ENCODE measurements at places on chromosomes 4 and X.

DNA sequence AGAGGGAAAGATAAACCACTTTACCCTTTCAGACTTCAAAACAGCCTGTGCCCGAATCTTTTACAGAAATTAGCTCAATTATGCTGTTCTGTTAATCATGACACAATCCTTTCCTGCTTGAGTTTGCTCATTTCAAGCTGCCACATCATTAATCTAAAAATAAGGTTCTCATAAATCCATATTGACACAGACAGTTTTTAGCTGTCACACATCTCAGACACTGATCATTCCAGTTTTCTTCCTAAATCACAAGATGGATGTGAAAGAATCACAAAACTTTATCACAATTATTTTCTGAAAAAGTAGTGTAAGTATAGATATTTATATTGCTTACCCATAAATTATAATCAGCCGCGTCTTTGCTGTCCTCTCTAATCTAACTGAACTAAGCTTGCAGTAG is 27.9 kb upstream of the AMELX start:
- DNase-seq = no peak

- DNase-seq = no peak
Observed at GRCh38 chrX:28590396-28590795, 3.1 kb downstream of the IL1RAPL1 start.

- no peak for DNase-seq
Observed at GRCh38 chr4:118957722-118958445, 69.2 kb downstream of the SYNPO2 start.

GRCh38 chrX:105117621-105118020 is 102.9 kb downstream of the TEX13A start:
- no peak for DNase-seq

- peak; percentile 42 for DNase-seq
Observed at GRCh38 chr4:56979421-56980072, 851 bp downstream of the POLR2B start.

DNA sequence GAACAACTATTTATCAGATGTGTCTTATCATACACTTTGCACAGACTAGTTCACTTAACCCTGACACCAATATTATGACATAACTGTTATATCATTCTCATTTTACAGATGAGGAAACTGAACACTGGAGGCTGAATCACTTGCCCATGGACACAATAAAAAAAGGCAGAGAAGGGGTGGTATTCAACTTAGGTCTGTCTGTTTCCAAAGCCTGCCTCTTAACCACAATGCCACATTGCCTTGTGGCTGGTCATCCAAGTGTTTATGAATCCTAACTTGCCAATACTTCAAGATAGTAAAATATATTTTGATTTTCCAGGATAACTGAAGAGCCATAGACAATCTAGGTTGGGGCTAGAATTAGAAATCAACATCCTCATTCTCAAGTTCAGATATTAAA is 327.8 kb downstream of the NR3C2 start:
- no peak for DNase-seq

GRCh38 chr4:184401397-184402171 is 72.8 kb downstream of the IRF2 start:
- no peak for DNase-seq

- DNase-seq = no peak
Observed at GRCh38 chr4:137608085-137608484, 75.8 kb upstream of the PCDH18 start.

DNA sequence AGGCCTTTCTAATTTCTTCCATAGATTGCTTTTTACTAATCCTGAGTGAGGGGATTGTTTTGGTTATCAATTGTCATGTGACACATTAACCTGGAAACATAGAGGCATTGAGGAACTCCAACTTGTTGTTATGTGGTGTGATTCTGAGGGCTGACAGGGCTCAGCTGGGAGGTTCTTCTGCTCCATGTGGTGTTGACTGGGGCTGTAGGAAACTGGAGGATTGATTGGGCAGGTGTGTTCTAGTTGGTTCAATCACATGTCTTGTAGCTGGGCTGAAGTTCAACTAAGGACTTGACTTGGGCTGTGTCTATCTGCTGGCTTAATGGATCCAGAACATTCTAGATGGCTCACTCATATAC is 10.8 kb upstream of the CRLF2 start:
- no peak for DNase-seq

- DNase-seq = no peak
Observed at GRCh38 chrX:54178100-54178940, 4.7 kb downstream of the FAM120C start.

GRCh38 chrX:39018541-39018940 is 217.3 kb downstream of the MID1IP1 start:
- no peak for DNase-seq

DNA sequence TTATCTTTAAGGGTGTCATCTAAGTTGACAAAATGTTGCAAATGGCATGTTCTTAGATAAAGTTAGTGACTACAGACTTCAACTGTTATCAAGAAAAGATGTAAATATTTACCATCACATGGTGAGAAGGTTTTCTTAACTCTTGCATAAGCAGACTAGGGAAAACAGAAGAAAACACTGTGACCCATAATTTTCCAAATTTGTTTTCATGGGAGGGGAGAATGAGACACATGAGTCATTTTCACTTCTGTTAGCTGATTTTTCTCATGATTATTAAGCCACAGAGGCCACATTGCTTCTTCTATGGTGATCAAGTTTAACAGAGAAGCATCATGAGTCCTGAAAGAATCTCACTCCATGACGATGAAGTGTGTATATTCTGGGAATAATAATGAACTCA is 30.2 kb upstream of the SYTL5 start:
- no peak for DNase-seq

DNA sequence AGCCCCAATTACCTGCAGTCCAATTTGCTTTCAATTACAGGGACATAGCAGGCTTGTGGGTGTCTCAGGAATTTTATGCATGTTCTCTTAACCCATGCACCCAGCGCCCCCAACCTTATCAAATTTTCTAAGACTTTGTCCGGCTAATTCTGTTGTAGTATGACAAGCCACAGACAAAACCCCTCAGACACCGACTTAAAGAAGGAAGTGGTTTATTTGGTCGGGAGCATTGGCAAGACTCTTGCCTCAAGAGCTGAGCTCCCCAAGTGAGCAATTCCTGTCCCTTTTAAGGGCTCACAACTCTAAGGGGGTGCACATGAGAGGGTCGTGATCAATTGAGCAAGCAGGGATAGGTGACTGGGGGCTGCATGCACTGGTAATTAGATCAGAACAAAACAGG is 28.7 kb upstream of the IL9R start:
- no peak for DNase-seq

DNA sequence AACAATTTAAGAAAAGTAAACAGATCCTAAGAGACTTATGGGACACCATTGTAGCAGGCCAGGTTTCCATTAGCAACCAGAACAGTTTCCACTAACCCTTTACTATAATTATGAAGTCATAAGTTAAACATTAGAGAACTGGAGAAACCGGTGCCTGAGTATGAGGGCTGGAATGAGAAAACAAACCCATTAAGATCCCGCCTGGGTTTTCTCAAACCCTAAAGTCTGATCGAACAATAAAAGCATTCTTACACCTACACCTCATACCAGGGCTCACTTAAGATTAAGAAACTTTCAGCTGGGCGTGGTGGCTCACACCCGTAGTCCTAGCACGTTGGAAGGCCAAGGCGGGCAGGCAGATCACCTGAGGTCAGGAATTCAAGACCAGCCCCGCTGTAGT is 13.7 kb upstream of the DHX15 start:
- DNase-seq = no peak

DNA sequence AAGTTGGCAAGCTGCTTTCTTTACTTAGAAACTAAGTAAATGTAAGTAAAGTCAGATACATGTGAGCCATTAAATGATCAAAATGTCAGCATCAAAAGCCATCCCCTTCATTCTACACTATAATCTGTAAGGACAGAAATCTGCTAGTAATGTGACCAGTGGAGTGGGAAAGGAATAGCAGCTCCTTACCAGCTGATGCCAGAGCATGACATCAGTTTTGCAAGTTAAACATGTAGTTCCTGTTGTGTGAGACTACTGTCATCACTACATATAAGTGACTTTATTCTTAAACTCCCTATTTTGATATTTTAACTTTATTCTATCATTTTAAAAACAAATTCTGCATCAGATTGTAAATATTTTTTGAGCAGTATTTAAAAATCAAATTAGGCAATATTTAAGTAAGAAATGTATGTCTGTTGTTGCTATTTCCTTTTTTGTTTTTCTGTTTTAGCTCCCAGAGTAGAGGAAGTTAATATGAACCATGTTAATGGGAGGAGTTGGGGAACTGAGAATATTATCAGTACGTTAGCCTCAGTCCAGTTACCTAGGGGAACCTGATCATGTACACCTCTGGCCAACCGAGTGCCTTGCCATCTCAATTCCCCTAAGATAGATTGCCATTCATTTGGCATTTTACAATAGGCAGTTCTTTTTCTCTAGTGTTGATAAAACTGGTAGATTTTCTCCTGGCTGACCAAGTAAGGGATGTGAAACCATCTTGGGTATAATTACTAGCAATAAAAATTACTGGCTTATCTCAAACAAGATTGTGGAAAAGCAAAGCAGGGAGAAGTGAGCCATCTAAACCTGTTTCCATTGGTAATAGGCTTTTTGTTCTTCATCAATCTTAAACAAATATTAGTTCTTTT is 34.7 kb downstream of the CCNI start:
- DNase-seq = no peak

GRCh38 chr4:3483471-3483921 is 20.4 kb downstream of the DOK7 start:
- DNase-seq = no peak

GRCh38 chr4:122658818-122659295 is 38.0 kb upstream of the IL21 start:
- no peak for DNase-seq

Measured in activated T-helper 1 cell treated with anti-CD3 and anti-CD28 coated beads, Interleukin-12 subunit alpha, Interleukin-12 subunit beta, Interleukin-2, Interleukin-4 antibody, amounts not matched to agents 30 ng/mL and 10 ng/mL and 1 ng/mL, durations not matched to agents 14 hours and 24 hours and 36 hours (primary cell).